ENCODE measurements at places on chromosomes 6 and 20.

DNA sequence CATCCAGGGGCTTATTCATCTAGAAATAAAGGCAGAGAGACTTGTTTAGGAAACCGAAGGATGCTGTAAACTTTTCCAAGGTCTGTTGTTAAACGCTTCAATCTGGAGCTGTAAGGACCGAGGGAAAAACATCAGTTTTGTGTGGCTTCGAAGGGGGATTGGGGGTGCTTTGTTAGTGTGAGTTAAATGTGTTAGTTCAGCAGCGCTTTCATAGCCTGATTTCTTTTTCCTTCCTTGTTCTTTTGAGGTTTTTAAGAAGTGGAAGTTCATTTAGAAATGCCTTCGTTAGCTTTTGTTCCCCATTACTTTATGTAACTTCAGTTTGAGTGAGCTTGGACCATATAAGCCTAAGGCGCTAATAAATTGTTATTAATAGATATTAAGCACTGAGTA is 1.5 kb downstream of the ANKS1A start:
- DNase-seq, result no peak

GRCh38 chr6:166781331-166781730 is 154.3 kb upstream of the RPS6KA2 start:
- DNase-seq, result no peak

DNA sequence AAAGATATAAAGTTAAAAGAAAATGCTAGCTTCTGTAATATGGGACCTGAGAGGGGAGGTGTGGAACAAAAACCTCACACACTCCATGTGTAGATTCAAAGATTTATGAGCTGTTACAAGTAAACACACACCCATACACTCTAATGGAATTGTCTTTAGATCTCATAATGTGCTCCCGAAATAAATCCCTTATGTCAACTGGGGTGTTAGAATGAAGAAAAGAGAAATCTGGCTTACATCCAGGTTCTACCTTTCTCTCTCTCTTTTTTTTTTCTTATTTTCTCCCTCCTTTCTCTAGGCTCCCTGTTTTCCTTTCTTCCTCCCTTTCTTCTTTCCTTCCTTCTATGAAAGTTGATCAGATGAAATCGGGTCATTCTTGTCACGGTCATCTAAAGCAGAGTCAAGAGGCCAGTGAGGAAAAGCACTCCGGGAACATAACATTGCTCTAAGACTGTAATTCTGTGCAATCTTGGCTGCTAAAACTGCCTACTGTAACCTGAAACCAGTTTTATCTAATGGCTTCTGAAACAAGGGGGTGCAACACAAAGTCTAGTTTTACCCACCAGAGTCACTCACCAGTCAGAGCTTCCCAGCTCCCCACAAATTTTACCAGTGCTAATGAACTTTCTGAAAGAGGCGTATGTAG is 68.3 kb upstream of the BTBD3 start:
- peak; percentile 33 for DNase-seq

GRCh38 chr20:37309936-37310590 is 20.6 kb downstream of the MANBAL start:
- no peak for DNase-seq

GRCh38 chr20:43941476-43942200 is 27.0 kb downstream of the TOX2 start:
- DNase-seq, result peak; percentile 43

GRCh38 chr6:6582131-6582530 is 6.4 kb upstream of the LY86 start:
- no peak for DNase-seq

GRCh38 chr6:21005816-21006570 is 471.7 kb downstream of the CDKAL1 start:
- peak; percentile 93 for DNase-seq

- DNase-seq, result no peak
Measured at GRCh38 chr20:5834436-5835005, 84.3 kb downstream of the SHLD1 start.

GRCh38 chr20:2509468-2509781 is 710 bp upstream of the ZNF343 start:
- DNase-seq, result no peak

DNA sequence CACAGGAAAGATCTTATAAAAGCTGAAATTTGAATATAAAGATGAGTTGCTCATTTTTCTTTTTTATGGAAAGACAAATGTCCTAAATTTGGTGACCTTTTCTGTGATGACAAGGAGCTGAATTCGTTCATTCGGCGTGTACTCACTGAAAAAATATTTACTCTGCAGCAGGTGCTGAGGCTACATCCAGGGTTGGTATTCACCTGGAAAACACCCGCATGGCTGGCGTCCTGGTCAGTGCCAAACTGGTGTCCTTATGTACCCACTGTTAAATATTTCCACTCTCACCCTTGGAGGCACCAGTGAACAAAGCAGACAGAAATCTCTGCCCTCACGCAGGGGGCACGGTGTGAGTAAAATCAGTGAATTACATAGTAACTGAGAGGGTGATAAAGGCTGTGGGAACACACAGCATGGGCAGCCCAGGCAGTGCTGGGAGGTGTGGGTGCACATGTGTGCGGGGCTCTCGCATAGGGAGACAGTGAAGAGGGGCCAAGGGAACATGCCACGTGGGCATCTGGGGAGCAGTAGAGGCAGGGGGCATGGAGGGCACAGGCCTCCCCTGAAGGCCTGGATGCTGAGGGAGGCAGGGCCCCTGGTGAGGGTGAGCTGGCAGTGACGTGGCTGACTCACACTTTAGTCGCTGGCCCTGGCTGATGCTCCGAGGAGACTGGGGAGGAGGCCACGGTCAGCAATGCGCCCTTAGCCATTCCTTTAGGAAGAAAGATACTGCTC is 89.7 kb downstream of the INSM1 start:
- peak; percentile 55 for DNase-seq

GRCh38 chr6:163745536-163746400 is 331.2 kb downstream of the QKI start:
- peak; percentile 84 for DNase-seq

- no peak for DNase-seq
Measured at GRCh38 chr6:83889621-83890020, 30.1 kb downstream of the CYB5R4 start.

DNA sequence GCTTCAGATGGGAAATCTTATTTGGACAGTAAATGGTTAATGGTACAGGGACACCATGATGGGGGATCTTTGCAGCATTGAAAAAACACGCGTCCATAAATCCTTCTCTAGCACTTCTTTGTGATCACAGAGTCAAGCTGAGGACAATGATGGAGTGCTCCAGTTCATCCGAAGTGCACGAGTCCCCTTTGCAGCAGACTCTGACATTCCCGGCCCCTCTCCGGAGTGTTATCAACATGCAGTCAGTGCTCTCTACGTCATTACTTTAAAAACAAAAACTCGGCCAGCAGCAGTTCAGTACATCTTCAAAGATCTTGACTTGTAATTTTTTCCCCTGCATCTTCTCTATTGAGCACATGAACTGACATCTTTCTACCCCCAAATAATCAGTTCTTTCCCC is 185.5 kb upstream of the AKAP12 start:
- peak; percentile 76 for DNase-seq

- no peak for DNase-seq
Measured at GRCh38 chr6:157090736-157091135, 232.6 kb downstream of the TMEM242 start.

GRCh38 chr6:135412761-135413160 is 84.8 kb downstream of the AHI1 start:
- DNase-seq, result no peak

Measured in astrocyte of the spinal cord (primary cell).